ENCODE measurements at places on chromosomes 6 and 20. TPM values are rescaled to one million over a fixed set of nuclear protein-coding genes. Genes with fewer than 3 reads are reported as not detected.

PSORS1C2 gene
- total RNA-seq = not detected

SIM1 gene
- total RNA-seq = 0.07 TPM

CTCFL gene
- not detected for total RNA-seq

PCK1 gene
- total RNA-seq = not detected

SMOC2 gene
- total RNA-seq = not detected

E2F3 gene
- total RNA-seq = 17.5 TPM

LAMA2 gene
- total RNA-seq = not detected

EYA4 gene
- total RNA-seq = not detected

MICAL1 gene
- total RNA-seq = 76.7 TPM

LAMP5 gene
- total RNA-seq = not detected

HSPA1L gene
- total RNA-seq = 3.1 TPM

RBM24 gene
- total RNA-seq = not detected

PDYN gene
- not detected for total RNA-seq

SLCO4A1 gene
- 26.1 TPM for total RNA-seq

Measured in activated T-cell treated with anti-CD3 and anti-CD28 coated beads, Interleukin-2, amount 50 U/mL, for 72 hours (primary cell).